ENCODE measurements at places on chromosomes 6 and 20. TPM values are rescaled to one million over a fixed set of nuclear protein-coding genes. Genes with fewer than 3 reads are reported as not detected.

GRCh38 chr6:7991536-7991935 is 72.7 kb downstream of the BLOC1S5 start:
- no peak for DNase-seq

Gene ANKEF1
- 2.3 TPM for total RNA-seq

DNA sequence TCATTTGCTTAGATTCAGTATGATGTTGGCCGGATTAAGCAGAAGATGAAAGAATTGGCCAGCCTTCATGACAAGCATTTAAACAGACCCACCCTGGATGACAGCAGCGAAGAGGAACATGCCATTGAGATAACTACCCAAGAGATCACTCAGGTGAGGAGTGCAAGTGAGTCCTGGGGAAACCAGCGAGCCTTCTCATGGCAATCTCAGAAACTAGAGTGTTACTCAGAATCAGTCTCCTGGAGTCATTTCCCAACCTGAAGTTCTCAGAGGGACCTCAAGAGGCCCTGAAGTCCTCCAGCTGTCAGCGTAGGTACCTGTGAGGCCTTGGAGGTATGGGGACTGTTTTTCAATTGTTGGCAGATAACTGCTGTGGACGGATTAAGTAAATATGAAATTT is 16.9 kb downstream of the STX16 start:
- DNase-seq = no peak

Gene CGA
- not detected for total RNA-seq

Gene OOEP
- total RNA-seq = not detected

DNA sequence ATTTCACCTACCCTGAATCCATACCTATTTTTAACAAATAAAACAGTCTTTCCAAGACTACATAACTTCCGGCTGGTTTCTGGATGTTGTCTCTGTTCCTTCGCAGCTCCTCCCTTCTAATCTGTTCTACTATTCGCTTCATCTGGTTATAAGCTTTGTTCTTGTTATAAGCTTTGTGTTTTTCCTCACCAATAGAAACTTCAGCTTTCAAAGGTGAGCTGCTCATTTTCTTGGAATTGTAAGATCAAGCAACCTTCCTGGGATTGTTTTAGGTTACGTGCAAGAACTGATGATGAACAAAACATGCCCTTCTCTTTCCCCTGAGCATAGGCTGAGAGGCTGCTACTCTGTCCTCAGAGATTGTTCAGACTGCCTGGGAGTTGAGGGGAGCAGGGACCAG is 2.1 kb downstream of the GFOD1 start:
- no peak for DNase-seq
